Melanocyte of skin (primary cell): ENCODE measurements at places on chromosomes 16 and 17. TPM values are rescaled to one million over a fixed set of nuclear protein-coding genes. Genes with fewer than 3 reads are reported as not detected.

The PPP1R1B gene
- not detected in 2 replicates for total RNA-seq

The CSH2 gene
- not detected in 2 replicates for total RNA-seq

The TEX14 gene
- 0.36 and 0.69 TPM in 2 replicates for total RNA-seq

The TAT gene
- not detected in 2 replicates for total RNA-seq

The PABPN1L gene
- not detected in 2 replicates for total RNA-seq

The SLC46A1 gene
- 3.7 and 9.4 TPM in 2 replicates for total RNA-seq

The TNFRSF17 gene
- not detected in 2 replicates for total RNA-seq

The SCNN1B gene
- not detected in 2 replicates for total RNA-seq

The CIBAR2 gene
- not detected in 2 replicates for total RNA-seq

The CCDC200 gene
- total RNA-seq, result not detected in 2 replicates

The UNK gene
- total RNA-seq, result 31.6 and 32.1 TPM in 2 replicates

The SCPEP1 gene
- 74.5 and 96.0 TPM in 2 replicates for total RNA-seq

The EFCAB5 gene
- total RNA-seq, result under 0.01 and 0.34 TPM in 2 replicates

The CALB2 gene
- not detected in 2 replicates for total RNA-seq

The MRPL45 gene
- total RNA-seq, result 37.6 and 46.1 TPM in 2 replicates

The NOXO1 gene
- under 0.01 and 0.34 TPM in 2 replicates for total RNA-seq

The KIF18B gene
- 3.8 and 4.4 TPM in 2 replicates for total RNA-seq
